Activated CD8-positive, alpha-beta memory T cell treated with anti-CD3 and anti-CD28 coated beads for 1 hour (primary cell): ENCODE measurements at places on chromosomes 2 and 18.

DNA sequence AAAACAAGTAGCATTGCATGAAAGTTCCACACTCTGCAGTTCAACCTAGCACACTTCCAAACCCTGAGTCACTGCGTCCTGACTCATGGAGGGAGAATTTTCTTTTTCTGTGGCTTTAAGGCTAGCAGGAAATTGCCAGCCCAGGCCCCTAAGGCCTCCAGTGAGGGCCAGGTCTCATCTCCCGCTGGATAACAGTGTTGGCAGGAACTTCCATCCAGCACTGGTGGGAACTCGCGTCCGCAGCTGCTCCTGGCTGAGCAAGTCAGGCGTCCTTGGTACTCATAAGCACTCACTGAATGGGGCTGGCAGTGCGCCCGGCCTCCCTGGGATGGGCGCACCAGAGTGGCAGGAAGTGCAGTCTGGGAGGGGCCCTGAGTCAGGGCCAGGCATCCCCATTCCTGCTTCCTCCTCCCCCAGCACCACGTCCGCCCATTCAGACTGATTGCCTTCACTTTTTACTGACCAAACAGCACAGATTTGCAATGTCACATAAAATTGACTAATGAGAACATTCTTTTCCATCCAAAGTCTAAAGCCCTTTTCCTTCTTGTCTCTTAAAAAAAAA, 14.3 kb downstream of the MALL start:
- no peak for DNase-seq

GRCh38 chr2:128633501-128633900, 314.8 kb upstream of the HS6ST1 start:
- no peak for DNase-seq

- no peak for DNase-seq
Measured at GRCh38 chr2:175188761-175189160, 7.3 kb upstream of the ATP5MC3 start.

DNA sequence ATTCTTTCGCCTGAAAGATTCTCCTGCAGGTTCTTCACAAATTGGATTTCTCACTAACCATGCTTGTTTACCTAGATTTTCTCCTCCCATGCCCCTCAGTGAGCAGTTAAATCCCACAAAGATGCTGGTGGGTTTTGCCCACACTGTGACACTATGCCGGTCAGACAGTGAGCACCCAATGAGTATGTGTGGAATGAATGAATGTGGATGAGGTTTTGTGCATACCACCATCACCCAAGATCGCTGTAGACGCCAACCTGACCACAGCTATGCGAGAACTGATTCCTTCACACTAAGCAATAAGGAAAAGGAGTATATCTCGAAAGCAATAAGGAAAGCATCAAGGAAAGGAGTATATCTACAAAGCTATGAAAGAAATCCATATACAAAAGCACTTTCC, 116.7 kb downstream of the PID1 start:
- no peak for DNase-seq

DNA sequence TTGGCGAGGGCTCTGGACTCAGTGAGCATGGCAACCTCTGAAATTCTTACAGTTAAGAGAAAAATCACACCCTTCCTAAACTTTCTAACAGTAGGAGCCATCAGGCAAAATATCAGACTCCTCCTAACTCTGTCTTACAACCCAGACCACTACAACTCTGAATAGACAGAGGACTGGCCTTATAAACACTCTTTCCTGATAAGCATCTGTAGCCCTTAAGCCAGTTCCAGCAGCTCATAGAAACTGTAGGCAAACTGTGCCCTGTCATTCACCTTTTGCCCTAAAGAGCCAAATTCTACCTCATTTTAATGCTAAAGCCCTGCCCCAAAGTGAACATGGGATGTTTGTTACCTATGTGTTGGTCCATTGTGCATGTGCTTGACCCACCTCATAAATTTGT, 304.8 kb downstream of the ALK start:
- no peak for DNase-seq
